ENCODE measurements at places on chromosomes 7 and 10.

DNA sequence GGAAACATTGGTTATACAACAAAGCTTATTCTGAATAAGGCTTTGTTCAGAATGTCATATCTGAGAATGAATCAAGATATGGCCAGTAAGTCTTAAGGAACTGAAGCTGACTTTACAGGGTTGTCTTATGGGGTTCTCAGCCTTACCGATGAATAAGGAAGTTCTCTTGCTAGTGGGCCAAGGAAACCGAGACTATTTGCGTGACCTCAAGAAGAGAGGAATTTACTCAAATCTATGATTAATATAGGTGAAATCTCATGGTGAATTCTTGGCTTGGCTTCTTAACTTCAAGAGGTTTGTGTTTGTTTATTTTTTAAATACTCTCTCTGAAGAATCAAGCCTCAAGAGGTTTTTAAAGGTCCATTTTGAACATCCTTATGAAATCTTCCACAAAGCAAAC lies 4.7 kb upstream of the MRLN start:
- DNase-seq: no peak

GRCh38 chr7:69561266-69561960 lies 36.9 kb upstream of the AUTS2 start:
- DNase-seq: no peak

GRCh38 chr10:43955002-43955596 lies 306.4 kb upstream of the ZNF32 start:
- DNase-seq: no peak

- DNase-seq: no peak
These were observed 171.1 kb downstream of the ADRA2A start for GRCh38 chr10:111247781-111248389.

DNA sequence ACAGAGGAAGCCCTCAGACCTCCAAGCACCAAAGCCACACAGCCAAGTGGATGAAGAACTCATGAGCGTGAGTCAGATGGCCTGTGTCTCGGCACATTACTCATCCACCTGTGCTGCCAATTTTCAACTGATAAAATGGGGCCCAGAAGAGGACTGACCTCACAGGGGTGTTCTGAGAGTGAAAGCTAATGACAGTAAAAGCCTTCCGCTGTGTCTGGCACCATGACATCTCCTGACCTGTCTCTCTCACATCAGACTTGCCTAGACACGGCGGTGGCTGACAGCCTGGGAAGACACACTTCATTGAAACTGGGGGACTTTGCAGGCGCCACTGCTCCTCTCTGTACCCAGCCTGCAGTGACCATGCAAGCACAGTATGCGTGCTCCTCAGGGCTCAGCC lies 8.3 kb upstream of the SLC18A3 start:
- DNase-seq: no peak

DNA sequence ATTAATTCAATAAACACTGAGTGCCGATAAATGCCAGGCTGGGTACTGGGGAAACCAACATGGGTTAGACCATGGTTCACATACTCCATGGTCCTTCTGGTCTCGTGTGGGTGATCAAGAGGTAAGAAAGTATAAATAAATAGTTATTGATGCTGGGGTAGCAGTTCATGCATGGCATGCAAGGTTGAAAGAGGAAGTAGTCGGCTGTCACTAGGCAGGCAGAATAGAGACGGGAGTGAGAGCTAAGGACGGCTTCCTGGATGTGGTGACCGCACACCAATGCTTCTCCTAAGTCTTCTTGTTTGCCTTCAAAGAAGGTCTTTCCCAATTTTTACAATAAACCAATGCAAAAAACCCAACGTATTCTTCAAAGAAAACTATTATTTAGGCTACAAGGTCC lies 208.6 kb downstream of the ADAM12 start:
- DNase-seq: no peak

GRCh38 chr7:26792576-26792975 lies 71.8 kb downstream of the SKAP2 start:
- no peak for DNase-seq

DNA sequence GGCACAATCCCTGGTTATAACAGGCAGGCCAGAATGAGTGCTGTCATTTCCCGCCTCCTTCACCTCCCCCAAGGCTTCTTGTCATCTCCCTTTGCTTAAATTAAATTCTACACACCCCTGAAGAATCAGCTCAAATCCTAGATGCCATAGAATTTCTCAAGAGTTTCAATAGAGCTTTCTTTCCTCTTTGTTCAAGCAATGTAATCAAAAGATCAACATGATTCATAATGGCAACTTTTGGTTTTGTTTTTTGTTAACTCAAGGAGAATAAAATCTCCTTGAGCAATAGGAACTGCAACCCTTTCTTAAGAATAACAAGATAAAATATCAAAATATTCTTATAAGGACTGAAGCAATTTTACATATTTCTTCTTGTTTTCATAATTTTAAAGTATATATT lies 180.8 kb upstream of the CDK1 start:
- DNase-seq: no peak

DNA sequence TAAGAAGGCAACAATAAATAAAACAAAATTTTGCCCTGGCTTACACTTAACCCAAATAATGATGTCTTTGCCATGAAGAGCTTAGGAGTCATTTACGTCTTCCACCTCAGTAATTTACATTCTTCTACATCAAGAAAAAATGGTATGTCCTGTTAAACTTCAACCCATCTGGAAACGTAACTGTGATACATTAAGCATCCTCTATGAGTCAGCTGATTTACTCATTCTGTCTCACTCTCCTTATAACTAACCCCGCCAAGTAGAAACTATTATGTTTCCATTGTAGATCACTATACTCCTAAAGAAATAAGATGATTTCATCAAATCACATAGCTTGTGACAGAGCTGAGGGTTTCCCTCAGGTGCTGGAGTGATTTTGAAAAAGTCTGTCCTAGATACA lies 330.7 kb downstream of the CDC14C start:
- no peak for DNase-seq

DNA sequence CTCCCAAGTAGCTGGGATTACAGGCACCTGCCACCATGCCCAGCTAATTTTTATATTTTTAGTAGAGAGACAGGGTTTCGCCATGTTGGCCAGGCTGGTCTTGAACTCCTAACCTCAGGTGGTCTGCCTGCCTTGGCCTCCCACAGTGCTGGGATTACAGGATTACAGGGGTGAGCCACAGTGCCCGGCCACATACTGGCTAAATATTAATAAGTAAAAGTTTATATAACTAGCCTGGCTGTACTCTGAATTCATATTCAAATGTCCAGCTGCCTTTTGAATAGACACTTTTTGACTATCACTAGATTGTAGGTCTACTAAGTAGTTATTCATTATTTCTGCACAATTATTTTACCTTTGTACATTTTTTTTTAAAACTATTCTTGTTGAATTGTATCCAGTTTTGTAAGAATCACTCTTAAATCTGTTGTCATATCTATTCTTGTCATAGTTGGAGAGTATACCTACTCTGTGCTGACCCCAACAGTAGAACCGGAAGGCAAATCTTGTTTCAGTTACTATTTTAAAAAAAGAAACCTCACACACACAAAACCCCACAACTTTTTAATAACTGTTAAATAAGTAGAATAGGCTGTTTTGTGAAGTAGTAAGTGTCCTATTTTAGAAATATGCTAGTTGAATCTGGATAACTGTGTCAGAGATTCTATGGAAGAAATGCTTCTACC lies 29.6 kb downstream of the MINPP1 start:
- no peak for DNase-seq

- DNase-seq: no peak
These were observed 17.9 kb downstream of the PDK4 start for GRCh38 chr7:95578299-95578855.

DNA sequence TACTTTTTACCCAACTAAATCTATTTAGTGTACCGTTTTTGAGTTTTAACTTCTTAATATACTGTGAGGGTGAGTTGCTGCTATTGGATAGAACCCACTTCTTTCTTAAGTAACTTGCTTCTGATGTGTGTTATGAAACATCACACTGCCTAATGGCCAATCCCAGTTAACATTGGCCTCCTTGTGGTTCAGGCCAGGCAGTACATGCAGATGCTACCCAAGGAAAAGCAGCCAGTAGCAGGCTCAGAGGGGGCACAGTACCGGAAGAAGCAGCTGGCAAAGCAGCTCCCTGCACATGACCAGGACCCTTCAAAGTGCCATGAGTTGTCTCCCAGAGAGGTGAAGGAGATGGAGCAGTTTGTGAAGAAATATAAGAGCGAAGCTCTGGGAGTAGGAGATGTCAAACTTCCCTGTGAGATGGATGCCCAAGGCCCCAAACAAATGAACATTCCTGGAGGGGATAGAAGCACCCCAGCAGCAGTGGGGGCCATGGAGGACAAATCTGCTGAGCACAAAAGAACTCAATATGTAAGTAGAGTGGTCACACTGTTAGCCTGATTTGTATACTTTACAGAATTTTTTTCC lies 39.7 kb downstream of the TES start:
- no peak for DNase-seq

- DNase-seq: no peak
These were observed 65.8 kb downstream of the ENTPD1 start for GRCh38 chr10:95821720-95822119.

DNA sequence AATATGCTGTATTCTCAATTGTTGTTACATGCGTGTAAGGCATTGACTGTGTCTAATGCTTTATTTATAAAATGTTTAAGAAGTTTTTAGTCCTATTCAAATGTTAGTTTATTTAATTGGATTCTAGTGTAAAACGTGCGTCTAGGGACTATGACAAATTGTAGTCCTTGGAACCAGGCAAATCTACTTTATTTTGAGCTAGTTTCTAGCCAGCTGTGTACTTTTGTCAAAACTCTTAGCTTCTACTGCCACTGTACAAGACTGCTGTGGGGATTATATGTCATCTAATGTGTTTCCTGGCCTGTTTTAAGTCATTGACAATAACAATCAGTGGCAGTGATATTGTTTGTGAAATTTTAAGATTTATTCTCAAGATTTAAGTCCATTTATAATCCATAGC lies 220.5 kb upstream of the SEMA3D start:
- no peak for DNase-seq

DNA sequence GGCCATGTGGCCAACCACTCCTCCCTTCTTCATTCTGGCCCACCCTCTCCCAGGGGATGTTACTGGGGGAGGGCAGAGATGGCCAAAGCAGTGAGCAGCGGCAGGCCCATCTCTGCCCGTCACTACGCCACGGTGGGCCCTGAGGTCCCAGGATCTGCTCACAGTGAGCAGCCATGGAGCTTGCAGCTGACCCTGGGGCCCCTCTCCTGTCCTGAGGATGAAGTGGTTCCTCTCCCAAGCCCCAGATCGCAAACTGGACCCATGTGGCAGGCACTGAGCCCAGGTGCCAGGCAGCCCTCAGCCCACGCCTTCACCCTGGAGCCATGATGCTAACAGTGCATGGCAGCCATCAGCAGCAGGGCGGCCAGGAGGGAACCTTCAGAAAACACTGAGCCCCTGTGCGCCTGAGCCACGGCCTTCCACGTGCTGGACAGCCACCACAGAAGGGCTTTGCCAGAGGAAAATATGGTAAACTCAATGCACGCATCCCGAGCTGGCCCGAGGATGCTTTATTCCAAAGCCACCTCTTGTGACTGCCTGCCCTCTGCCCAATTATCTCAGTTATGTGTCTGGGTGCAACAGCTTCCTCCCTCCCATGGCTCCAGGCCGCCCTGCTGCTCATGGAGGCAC lies 485.7 kb downstream of the PTPRN2 start:
- DNase-seq: no peak

- DNase-seq: no peak
These were observed 134.9 kb upstream of the CACNA2D1 start for GRCh38 chr7:82578430-82578829.

- no peak for DNase-seq
These were observed 37.0 kb downstream of the GPR22 start for GRCh38 chr7:107506674-107507339.

DNA sequence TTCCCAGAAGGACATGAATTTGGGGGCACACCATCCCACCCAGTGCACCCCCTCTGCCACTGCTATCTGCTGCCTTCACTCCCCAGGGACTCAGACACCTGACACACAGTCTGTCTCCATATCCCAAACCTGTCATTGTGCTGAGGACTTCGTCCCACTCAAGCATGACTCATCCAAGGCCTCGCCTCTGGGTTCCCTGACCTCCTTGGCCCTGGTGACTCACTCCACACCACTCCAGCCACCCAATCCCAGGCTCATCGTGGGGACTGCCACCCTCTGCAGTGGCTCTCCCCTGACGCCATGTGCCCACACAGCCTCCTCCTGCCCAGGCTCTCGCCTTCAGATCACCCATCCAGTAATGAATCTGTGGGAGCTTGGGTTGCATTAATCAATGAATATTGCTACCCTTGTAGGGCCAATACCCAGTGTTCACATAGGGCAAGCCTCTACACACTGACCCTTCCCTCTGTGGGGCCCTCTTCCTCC lies 6.6 kb upstream of the INSIG1 start:
- no peak for DNase-seq

GRCh38 chr10:76864922-76865321 lies 772.7 kb downstream of the KCNMA1 start:
- no peak for DNase-seq

DNA sequence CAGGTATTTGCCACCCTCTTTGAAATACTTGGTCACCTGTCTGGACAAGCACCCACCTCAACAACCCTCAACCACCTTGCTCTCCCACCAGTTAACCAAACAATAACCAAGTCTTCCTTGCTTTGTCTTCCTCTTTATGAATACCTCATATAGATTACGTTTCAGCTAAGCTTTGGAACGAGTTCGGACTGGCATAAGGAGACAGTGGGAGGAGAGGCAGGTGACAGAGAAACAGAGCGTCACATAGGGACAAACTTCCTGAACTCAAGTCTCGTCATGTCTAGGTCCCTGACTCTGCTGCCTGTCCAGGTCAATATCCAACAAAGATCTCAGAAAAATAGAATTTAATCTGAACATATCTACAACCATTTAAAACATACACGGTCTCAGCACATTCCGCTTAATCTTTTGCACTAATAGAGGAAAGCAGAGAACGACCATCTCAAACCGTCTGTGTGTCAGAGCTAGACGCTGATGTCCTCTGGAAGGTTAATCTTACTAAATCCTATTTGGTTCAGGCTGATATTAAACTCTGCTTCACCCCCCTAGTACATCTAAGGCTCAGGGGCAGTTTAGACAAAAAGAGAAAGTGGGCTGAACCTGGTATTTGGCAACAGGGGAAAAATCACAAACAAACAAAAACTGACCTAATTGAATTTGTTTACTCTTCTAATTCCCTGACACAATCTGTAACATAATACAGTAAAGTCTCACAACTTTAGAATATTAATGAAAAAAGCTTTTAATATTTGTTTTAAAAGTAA lies 26.4 kb upstream of the SVOPL start:
- no peak for DNase-seq

- peak; percentile 87 for DNase-seq
These were observed 3.2 kb downstream of the MKX start for GRCh38 chr10:27742195-27743011.

DNA sequence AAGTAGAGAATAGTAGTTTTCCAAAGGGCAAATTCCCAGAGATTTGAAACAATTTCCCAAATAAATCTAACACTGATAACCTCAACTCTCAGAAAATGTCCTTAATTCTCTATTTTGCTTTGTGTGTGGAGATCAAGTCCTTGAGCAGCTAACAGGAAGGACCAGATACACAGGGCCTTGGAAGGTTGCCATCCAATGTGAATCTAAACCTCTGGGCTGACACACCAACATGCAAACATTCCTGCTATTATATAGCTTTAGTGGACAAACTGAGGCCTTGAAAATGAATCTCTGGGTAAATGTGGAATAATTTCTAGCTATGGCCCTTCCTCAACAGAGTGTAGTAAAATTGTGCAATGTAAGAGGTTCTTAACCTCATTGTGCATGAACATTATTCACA lies 44.1 kb upstream of the PARD3 start:
- no peak for DNase-seq

- DNase-seq: no peak
These were observed 4.2 kb downstream of the GTPBP4 start for GRCh38 chr10:992467-992866.

Data from ovary (tissue), 10 donors.